ENCODE measurements at places on chromosomes 2 and 18.

GRCh38 chr2:16552202-16552601 lies 113.4 kb downstream of the CYRIA start:
- DNase-seq: no peak

DNA sequence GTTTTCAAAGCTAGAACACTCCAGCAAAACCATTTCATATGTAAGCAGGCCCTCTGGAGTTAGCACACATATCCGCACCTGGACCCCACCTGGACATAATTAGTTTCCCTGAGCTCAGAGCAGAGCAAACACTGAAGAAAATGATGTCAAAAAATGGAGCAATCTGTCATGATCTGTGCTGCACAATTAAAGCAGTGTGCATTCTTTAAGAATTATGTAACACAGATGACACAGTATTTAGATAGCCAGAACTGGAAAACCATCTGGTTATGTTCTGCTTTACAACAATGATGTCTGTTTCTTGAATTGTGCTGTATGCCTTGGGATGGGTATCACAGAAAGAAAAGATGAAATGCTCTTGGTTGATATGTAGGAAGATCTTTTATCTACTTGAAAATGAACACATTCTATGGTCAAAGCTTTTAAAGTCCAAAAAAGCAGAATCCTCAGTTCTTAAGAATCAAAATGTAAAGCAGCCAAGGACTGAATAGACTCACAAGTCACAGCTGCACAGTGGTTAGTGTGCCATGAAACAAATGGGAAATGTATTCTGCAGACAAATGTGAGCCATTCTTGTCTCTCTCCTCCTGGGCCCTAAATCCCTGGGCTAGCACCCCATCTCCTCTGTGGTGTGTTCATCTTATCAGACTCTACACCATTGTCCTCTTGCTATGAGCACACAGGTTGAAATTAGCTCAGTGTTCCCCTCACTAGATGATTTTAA lies 36.8 kb downstream of the HRH4 start:
- DNase-seq: peak; percentile 34

DNA sequence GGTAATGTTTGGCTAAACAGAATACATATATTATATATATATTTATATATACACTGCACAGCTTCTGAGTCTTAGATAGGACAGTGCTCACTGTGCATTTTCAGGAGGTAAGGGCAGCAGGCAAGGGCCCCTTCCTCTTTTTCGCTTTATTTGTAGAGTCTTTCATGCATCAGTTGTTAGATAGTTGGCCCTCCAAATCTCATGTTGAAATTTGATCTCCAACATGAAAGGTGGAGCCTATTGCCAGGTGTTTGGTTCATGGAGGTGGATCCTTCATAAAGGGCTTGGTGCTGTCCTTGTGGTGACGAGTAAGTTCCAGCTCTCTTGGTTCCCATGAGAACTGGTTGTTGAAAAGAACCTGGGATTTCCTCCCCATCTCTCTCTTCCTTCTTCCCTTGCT lies 48.1 kb downstream of the TSN start:
- no peak for DNase-seq

DNA sequence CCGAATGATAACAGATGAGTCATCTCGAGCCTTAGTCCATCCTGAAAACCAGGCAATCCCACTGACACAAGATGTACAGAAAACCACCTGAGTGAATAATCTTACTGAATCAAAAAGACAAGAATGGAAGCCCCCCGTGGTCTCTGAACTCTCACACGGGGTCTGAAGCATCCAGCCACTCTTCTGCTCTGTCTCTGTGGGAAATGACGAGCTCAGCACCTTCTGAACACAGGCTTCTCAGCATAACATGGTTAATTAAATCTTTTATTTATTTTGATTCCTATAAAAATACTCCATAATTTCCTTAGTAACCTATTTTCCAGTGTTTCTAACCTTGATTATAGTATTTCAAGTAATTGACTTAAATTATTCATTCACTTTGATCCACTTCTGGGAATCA lies 203.7 kb downstream of the TMEM163 start:
- no peak for DNase-seq

- no peak for DNase-seq
These were observed 305.7 kb upstream of the MYT1L start for GRCh38 chr2:2636813-2637212.

- peak; percentile 27 for DNase-seq
These were observed 30.5 kb upstream of the NEDD4L start for GRCh38 chr18:58013241-58014211.

DNA sequence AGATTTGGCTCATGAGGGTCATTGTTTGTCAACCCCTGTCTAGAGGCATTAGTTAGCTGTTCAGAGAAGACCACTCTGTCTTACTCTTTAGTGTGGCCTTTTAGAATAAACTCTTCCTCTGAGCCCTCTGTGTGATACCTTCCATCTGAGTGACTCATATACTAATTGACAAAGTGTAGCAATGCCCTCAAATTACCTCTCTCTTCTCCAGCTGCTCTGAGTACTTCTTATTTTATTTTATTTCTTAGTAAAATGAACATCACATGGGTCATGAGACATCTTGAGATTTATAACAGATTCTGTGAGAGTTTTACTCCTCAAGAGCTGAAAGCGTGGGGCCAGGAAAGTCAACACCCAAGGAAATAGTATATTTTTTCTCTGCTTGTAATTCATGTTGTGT lies 67.4 kb downstream of the KCTD18 start:
- peak; percentile 23 for DNase-seq

GRCh38 chr2:105397025-105397722 lies 1.7 kb downstream of the FHL2 start:
- no peak for DNase-seq

GRCh38 chr2:189848276-189848675 lies 64.0 kb downstream of the PMS1 start:
- DNase-seq: no peak

DNA sequence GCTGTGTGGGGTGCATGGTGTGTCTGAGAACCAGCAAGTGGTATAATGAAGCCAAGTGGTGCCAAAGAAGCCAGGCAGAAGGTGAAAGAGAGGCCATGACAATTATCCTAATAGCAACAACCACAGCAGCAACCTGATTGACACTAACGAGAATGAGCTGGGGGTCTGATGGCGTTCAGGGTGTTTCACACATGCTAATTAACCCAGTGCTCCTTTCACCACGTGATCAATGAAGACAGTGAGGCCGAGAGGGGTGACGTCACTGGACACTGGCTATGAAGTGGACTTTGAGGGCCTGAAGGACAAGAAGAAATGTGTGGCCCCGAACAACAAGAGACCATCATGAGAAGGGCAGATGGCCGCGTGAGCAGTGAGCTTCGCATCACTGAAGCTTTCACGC lies 364.4 kb upstream of the ID2 start:
- no peak for DNase-seq

- DNase-seq: no peak
These were observed 21.6 kb downstream of the SESTD1 start for GRCh38 chr2:179243046-179243445.

DNA sequence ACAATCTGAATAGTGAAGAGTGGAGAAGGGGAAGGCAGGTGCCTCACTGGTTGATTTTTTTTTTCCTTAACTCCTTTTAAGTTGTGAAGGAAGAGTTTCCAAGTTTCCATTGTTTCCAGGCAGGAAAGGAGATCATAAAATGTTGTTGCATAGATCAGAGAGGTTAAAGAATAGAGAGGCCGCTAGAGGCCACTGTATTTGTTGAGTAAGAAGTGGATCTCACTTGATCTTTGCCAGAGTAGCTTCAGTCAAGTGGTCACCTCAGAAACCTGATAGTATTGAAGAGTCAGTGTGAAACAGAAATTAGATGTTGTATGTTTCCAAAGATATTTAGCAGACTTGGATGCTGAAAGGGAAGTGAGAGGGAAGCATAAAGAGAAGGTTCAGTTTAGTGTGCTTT lies 17.6 kb downstream of the CTNNA2 start:
- peak; percentile 19 for DNase-seq

All from A172 (cell line).